ENCODE measurements at places on chromosomes 12 and 14. TPM values are rescaled to one million over a fixed set of nuclear protein-coding genes. Genes with fewer than 3 reads are reported as not detected.
A peak's percentile ranks its signal among the peaks of the same experiment; 100 is the strongest.

GRCh38 chr12:4824380-4824779 is 85.3 kb upstream of the KCNA1 start:
- H3K4me3 ChIP-seq, result no peak overlapping the region
- H3K36me3 ChIP-seq, result no peaks in the 10 kb centered on the region
- peaks cover 2% of the 10 kb centered on the region for H3K27me3 ChIP-seq
- no peak for DNase-seq

DNA sequence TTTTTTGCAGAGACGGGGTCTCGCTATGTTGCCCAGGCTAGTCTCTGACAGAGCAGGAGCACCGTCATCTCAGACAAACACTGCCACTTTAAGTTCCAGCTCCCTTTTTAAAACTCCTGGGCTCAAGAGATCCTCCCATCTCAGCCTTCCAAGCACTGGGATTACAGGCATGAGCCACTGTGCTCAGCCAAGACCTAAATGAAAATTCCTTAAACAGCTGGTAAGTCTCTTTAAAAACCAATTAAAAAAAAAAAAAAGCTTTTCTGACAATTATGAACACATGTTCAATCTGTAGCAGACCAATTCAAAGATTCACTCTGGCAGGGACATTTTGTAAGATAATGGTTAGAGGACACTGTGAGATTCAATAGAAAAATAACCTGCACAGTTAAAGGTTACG is 77.8 kb downstream of the HECTD4 start:
- H3K27ac ChIP-seq, result no peak overlapping the region
- no peak for DNase-seq
- peaks cover 10% of the 10 kb centered on the region for H3K36me3 ChIP-seq

GRCh38 chr12:34397591-34398365 is 375.5 kb downstream of the ALG10 start:
- H3K27me3 ChIP-seq, result no peaks in the 10 kb centered on the region
- H3K4me3 ChIP-seq, result no peak overlapping the region
- no peaks in the 10 kb centered on the region for H3K4me1 ChIP-seq
- DNase-seq, result no peak

DNA sequence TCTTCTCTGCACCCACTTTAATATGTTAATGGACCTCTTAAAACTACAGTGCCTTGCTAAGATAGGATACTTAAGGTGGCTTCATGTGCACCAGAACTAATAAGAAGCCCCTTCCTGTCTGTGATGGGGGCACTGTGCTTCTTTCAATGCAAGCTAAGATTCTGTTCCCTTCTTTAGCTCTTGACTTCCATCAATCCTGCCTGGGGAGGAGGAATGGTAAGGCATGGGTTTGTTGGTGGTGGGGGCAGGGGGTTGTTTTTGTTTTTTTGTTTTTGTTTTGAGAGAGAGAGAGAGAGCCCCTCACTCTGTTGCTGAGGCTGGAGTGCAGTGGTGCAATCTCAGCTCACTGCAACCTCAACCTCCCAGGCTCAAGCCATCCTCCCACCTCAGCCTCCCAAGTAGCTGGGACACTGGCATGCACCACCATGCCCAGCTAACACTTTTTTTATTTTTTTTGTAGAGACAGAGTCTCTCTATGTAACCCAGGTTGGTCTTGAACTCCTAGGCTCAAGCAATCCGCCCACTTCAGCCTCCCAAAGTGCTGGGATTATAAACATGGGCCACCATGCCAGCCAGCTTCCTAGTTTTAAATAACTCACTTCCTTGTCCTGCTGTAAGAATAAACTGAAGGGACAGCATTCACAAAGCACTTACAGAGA is 4.5 kb upstream of the KRT3 start:
- no peak overlapping the region for H3K4me3 ChIP-seq
- H3K27me3 ChIP-seq, result peaks cover 2% of the 10 kb centered on the region
- no peaks in the 10 kb centered on the region for H3K36me3 ChIP-seq
- no peak for DNase-seq

DNA sequence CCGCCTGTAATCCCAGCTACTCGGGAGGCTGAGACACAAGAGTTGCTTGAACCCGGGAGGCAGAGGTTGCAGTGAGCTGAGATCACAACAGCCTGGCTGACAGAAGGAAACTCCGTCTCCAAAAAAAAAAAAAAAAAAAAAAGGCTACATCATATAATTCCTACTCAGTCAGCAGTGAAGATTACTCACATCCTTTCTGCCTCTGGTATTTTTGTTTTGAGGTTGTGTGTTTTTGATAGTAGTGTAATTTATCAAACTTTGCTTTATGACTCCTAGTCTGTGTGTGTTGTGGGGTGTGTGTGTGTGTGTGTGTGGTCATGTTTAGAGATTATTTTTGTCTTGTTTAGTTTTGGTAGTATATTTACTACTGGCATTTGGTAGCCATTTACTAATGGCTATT is 29.8 kb upstream of the DLGAP5 start:
- H3K36me3 ChIP-seq, result no peaks in the 10 kb centered on the region
- DNase-seq, result no peak
- no peaks in the 10 kb centered on the region for H3K4me1 ChIP-seq

DNA sequence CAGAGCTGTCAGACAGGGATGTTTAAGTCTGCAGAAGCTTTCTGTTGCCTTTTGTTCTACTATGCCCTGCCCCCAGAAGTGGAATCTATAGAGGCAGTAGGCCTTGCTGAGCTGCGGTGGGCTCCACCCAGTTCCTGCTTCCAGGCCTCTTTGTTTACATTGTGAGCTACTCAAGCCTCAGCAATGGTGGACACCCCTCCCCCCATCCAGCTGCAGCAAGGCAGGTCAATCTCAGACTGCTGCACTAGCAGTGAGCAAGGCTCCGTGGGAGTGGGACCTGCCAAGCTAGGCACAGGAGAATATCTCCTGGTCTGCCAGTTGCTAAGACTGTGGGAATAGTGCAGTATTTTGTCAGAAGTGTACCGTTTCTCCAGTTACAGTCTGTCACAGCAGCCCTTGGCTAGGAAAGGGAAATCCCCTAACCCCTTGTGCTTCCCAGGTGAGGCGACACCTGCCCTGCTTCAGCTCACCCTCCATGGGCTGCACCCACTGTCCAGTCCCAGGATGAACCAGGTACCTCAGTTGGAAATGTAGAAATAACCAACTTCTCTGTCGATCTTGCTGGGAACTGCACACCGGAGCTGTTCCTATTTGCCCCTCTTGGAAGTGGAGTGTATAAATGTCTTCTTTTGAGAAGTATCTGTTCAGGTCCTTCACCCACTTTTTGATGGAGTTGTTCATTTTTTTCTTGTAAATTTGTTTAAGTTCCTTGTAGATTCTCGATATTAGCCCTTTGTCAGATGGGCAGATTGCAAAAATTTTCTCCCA is 213.5 kb upstream of the SLC38A2 start:
- H3K27me3 ChIP-seq, result peaks cover 3% of the 10 kb centered on the region
- no peak overlapping the region for H3K27ac ChIP-seq
- H3K4me3 ChIP-seq, result no peak overlapping the region
- no peak for DNase-seq

DNA sequence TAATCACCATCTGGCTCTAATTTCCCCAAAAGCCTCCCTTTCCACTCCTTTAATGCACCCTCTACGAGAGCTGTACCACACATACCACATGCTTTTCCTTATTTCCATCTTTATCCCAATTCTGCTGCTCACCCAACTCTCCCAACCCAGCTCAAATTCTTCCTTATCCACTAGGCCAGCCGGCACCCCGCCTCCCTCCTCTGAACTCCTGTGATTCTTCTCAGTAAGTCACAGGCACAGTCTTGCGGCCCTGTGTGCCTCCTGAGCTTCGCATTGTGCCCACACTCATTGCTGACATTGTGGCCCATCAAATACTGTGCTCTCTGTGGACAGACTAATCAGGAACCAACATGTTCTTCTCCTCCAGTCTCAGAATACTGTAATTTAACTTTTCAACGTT is 45.4 kb downstream of the APPL2 start:
- H3K27me3 ChIP-seq, result peaks cover 15% of the 10 kb centered on the region
- no peak for DNase-seq
- peaks cover 41% of the 10 kb centered on the region for H3K4me1 ChIP-seq
- H3K27ac ChIP-seq, result peak overlapping the region; percentile 24

GRCh38 chr12:69846976-69847375 is 21.9 kb downstream of the MYRFL start:
- peaks cover 5% of the 10 kb centered on the region for H3K4me1 ChIP-seq
- no peaks in the 10 kb centered on the region for H3K27me3 ChIP-seq
- H3K27ac ChIP-seq, result no peak overlapping the region
- no peak overlapping the region for H3K4me3 ChIP-seq

- H3K4me3 ChIP-seq, result no peak overlapping the region
- no peaks in the 10 kb centered on the region for H3K4me1 ChIP-seq
- H3K27ac ChIP-seq, result no peak overlapping the region
- DNase-seq, result no peak
Measured at GRCh38 chr14:24839617-24840203, 205.7 kb upstream of the GZMB start.

- H3K27ac ChIP-seq, result no peak overlapping the region
- peaks cover 3% of the 10 kb centered on the region for H3K4me1 ChIP-seq
- DNase-seq, result no peak
- no peaks in the 10 kb centered on the region for H3K27me3 ChIP-seq
- no peak overlapping the region for H3K4me3 ChIP-seq
Measured at GRCh38 chr12:69676257-69677012, 22.7 kb downstream of the BEST3 start.

DNA sequence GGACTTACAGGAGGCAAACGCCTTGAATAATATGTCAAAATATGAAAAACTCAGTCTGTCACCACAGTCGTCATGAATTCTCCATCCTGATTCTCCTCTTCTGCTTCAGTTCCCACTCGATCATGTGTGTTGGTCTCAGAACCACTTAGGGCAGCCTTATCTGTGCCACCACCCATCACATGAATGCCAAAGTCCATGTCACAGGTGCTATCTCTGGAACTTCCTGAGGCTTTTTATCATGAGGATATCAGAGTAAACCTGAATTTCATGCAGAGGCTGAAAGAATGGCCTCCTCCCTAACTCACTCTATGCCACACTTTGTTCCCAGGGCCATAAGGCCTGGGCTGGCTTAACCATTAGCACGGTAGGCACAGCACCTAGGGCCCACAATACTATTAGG is 28.8 kb upstream of the MAP3K9 start:
- no peaks in the 10 kb centered on the region for H3K4me1 ChIP-seq
- no peak overlapping the region for H3K27ac ChIP-seq
- H3K27me3 ChIP-seq, result no peaks in the 10 kb centered on the region
- DNase-seq, result no peak

DNA sequence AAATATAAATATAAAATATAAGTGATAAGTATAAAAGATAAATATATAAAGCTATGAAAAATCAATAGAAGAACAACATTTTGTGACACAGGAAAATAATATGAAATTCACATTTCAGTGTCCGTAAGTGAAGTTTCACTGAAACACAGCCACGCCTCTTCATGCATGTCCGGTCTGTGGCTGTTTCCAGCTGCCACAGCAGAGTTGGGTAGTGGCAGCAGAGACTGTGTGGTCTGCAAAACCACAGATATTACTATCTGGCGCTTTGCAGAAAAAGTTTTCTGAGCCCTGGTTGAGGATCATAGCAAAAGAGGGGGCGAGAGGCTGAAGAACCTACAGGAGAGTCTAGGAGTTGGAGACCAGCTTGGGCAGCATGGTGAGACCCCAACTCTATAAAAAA is 780 bp downstream of the SERPINA4 start:
- no peak overlapping the region for H3K4me3 ChIP-seq
- no peaks in the 10 kb centered on the region for H3K4me1 ChIP-seq
- H3K36me3 ChIP-seq, result no peaks in the 10 kb centered on the region
- DNase-seq, result no peak
- no peaks in the 10 kb centered on the region for H3K27me3 ChIP-seq
- H3K27ac ChIP-seq, result no peak overlapping the region

DNA sequence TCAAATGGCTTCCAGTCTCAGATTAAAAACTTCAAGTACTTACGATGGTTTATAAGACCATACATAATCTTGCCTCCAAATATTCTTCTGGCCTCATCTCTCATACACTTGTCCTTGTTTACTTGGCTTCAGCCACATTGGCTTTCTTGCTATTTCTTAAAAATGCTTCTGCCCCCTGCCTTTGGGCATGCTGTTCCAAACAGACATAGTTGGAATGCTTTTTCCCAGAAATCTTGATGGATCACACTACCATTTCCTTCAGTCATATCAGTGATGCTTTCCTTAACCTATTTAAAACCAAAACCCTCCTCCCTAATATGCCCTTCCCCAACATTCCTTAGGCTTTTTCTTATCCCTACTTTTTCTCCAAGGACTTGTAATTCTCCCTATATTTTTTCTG is 74.4 kb upstream of the PAWR start:
- H3K27ac ChIP-seq, result no peak overlapping the region
- no peaks in the 10 kb centered on the region for H3K27me3 ChIP-seq
- H3K36me3 ChIP-seq, result no peaks in the 10 kb centered on the region
- no peak overlapping the region for H3K4me3 ChIP-seq
- DNase-seq, result no peak
- H3K4me1 ChIP-seq, result no peaks in the 10 kb centered on the region

Gene NPFF
- not detected for total RNA-seq

Gene SLC8A3
- total RNA-seq, result 9.8 TPM

Gene DDN
- 6.4 TPM for total RNA-seq

Gene GPR135
- total RNA-seq, result 0.91 TPM

Gene PTPRO
- 32.5 TPM for total RNA-seq

Gene AMHR2
- not detected for total RNA-seq
